SK-N-SH treated with all-trans-retinoic acid at 6 μM for 48 hours (cell line): ENCODE measurements at places on chromosomes 5 and 9.
A peak's percentile ranks its signal among the peaks of the same experiment; 100 is the strongest.

GRCh38 chr9:105385381-105385985, 62.4 kb upstream of the FSD1L start:
- no peak for ATAC-seq

- ATAC-seq: no peak
Observed at GRCh38 chr5:74892921-74893320, 26.7 kb upstream of the FAM169A start.

DNA sequence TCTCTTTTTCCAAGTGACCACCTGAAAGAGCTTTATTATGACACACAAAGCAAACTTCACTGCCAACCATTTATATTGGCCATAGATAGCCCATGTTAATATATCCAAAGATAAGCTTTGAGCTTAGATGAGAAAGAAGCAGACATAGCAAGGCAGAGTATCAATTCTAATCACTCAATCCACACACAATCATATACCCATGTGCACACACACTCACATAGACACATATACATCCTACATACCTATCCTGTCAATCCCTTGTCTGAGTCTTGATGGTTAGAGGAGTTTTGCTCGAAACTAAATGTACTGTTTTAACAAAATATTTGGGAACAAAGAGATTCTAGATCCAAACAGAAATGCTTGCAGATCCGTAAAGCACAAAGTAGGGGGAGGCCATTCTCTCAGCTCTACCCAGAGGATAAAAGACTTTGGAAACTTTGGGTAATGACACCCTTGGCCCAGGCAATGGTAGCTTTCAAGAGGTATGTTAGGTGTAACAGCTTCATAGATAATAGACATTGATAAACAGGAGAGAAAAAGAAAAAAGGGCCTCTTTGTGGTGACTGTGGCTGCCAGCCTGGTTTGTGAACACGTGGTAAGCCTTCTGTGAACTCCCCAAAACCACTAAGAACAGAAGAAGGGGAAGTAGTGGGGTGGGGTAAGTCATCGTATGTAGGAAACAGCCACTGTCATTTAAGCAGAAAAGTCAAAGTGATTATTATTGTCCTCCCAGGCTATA, 121.6 kb downstream of the TLR4 start:
- ATAC-seq: no peak

- ATAC-seq: no peak
Observed at GRCh38 chr5:32109236-32109635, 64.9 kb downstream of the GOLPH3 start.

DNA sequence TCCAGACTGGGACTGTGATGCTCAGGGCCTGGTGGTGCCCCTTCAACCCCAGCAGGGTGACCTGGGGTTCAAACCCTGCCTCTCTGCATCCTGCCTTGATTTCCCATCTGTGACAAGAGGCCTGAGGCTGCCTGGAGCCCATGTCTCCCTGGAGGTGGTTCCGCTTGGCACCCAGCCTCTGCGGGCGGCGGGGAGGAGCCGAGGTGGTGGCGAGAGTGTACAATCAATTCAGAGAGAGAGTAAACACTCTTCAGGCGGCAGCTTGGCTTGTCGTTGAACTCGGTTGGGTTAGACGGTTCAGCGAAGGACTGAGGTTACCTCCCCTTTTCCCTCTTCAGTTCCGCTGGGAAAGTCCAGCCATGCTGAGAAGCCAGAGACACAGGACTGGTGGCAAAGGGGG, 39.3 kb downstream of the NTNG2 start:
- ATAC-seq: no peak

DNA sequence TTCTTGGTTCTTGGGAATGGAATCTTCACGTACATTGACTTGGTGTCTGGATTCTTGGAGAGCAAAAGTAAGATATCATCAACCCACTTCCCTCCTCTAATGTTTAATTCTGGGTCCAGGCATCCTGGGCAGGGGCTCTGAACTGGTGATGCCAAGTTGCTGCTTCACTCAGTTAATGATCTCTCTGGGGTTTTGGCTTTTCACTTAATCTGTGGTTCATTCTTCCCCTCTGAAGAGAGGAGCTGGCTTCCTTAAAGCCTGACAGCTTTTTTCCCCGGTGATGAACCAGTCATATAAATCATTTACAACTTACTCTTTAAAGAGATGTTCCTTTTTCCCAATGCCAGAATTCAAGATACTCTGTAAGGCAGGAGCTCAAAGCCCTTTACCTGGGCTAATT, 65.9 kb downstream of the ARHGAP26 start:
- no peak for ATAC-seq

DNA sequence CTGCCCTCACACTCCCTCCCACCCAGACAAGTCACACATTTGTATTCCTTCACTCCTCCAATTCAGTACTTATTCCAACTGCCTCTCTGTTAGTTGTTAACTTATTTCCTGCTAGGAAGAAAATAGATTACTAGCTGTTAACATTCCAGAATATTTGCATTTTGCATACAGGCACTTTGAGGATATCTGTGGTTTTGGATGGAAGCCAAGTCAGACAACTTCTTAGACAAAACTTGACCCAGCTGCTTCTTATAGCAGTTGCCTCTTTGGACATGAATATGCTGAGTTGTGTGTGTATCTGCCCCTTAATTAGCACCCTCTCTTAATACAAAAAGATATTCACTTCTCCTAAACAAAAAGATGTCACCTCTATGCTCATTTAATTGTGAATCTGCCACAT, 1280.6 kb upstream of the ACO1 start:
- ATAC-seq: peak; percentile 65
